ENCODE measurements at places on chromosomes 3 and 15. TPM values are rescaled to one million over a fixed set of nuclear protein-coding genes. Genes with fewer than 3 reads are reported as not detected.

DNA sequence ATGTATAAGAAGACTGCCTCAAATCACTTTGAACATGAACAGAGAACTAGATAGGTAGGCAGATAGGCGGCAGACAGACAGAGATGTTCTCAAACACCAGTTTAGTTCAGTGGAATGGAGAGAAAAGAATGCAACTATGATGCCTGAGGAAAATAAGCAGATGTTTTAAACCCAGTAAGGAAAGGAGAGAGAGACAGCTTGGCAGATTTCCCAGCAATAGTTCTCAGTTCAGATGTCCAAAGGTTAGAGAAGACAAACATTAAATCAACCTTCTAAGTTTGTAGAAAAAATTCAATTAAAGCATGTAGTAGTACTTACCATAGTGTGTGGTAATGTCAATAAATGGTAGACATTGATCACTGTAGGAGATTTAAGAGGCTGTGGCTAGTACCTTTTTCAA, 209.6 kb upstream of the PFN2 start:
- no peaks in the 10 kb centered on the region for H3K27me3 ChIP-seq
- no peak overlapping the region for H3K4me3 ChIP-seq
- DNase-seq: no peak
- peaks cover 4% of the 10 kb centered on the region for H3K4me1 ChIP-seq
- no peaks in the 10 kb centered on the region for H3K36me3 ChIP-seq

DNA sequence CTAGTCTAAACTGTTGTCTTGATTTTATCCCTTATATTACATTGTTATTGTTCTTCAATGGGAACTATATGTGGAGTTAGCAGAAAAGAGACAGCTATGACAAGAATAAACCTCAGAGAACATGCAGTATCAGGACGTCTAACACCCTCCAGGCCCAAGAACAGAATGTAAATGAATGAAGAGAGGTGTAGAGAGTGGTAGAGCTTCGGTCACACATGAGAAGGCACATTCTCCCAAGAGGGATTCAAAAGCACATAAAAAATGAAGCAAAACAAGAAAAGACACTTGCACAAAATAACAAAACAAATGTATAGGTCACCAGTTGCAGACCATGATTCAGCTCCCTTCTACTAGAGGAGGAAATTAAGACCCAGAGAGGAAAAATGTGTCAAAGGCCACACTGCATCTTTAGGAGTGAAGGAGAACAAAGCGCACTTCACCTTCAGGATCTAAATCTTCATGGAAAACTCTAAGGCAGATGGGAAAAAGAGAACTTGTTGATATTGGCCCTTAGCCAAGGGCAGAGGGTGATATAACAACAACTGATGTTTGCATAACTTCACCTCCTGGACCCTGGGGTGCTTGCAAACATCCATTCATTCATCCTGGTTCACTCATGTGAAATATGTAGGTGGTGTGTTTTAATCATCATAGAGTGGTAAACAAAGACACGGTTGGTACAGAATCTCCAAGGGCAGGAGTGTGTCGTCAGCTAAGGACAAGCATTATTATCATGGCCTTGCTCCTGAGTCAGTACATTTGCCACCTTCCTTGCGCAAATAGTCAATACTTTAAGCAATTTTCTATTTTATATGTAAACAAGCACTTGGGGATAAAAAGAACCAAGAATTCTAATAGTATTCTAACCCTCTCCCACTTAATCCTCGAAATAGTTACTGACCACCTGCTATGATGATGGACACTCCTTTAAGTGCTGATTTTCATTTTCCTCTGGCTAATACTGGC, 8.8 kb downstream of the NEK10 start:
- no peak overlapping the region for H3K27ac ChIP-seq
- H3K27me3 ChIP-seq: no peaks in the 10 kb centered on the region
- H3K4me1 ChIP-seq: no peaks in the 10 kb centered on the region
- DNase-seq: no peak
- no peaks in the 10 kb centered on the region for H3K36me3 ChIP-seq
- no peak overlapping the region for H3K4me3 ChIP-seq

- H3K36me3 ChIP-seq: no peaks in the 10 kb centered on the region
- no peak for DNase-seq
- H3K4me3 ChIP-seq: no peak overlapping the region
- peaks cover 7% of the 10 kb centered on the region for H3K4me1 ChIP-seq
Measured at GRCh38 chr3:148950806-148951205, 40.5 kb upstream of the GYG1 start.

DNA sequence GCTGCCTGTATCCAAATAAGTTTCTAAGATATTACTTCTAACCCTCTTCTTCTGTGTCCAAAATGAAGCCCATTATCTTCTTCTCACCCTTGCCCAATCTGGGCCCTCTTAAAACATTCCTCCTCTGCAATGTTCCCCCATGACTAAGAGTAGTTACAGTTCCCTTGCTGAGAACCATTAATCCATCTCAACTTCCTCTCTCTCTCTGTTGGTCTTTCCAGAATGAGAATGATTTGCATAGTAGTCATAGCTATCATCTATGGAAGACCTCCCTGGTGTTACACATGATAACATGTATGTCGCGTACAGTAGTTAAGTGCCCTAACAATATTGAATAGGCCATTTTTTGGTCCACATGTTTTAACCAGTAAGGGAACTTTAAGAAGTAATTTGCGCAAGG, 177.9 kb downstream of the ANXA2 start:
- H3K27ac ChIP-seq: no peak overlapping the region
- H3K36me3 ChIP-seq: no peaks in the 10 kb centered on the region
- DNase-seq: no peak
- H3K4me3 ChIP-seq: no peak overlapping the region
- H3K27me3 ChIP-seq: no peaks in the 10 kb centered on the region

GRCh38 chr15:79071901-79072300, 18.7 kb downstream of the RASGRF1 start:
- no peaks in the 10 kb centered on the region for H3K36me3 ChIP-seq
- no peak overlapping the region for H3K4me3 ChIP-seq
- no peak overlapping the region for H3K27ac ChIP-seq
- peaks cover 6% of the 10 kb centered on the region for H3K4me1 ChIP-seq
- no peaks in the 10 kb centered on the region for H3K27me3 ChIP-seq

GRCh38 chr3:105944721-105945120, 75.9 kb upstream of the CBLB start:
- H3K36me3 ChIP-seq: no peaks in the 10 kb centered on the region
- no peak for DNase-seq
- H3K4me3 ChIP-seq: no peak overlapping the region
- peaks cover 3% of the 10 kb centered on the region for H3K4me1 ChIP-seq
- H3K27me3 ChIP-seq: no peaks in the 10 kb centered on the region

- H3K27me3 ChIP-seq: no peaks in the 10 kb centered on the region
- DNase-seq: no peak
- no peak overlapping the region for H3K4me3 ChIP-seq
- peaks cover 3% of the 10 kb centered on the region for H3K36me3 ChIP-seq
- no peak overlapping the region for H3K27ac ChIP-seq
Measured at GRCh38 chr15:37053166-37053565, 47.2 kb downstream of the MEIS2 start.

- H3K4me3 ChIP-seq: no peak overlapping the region
- no peaks in the 10 kb centered on the region for H3K27me3 ChIP-seq
- DNase-seq: no peak
- no peaks in the 10 kb centered on the region for H3K36me3 ChIP-seq
- no peak overlapping the region for H3K27ac ChIP-seq
Measured at GRCh38 chr15:91237445-91237844, 137.4 kb downstream of the SV2B start.

- no peaks in the 10 kb centered on the region for H3K4me1 ChIP-seq
- no peaks in the 10 kb centered on the region for H3K27me3 ChIP-seq
- H3K27ac ChIP-seq: no peak overlapping the region
- H3K36me3 ChIP-seq: no peaks in the 10 kb centered on the region
- no peak for DNase-seq
Measured at GRCh38 chr15:40427188-40427587, 13.6 kb upstream of the BAHD1 start.

DNA sequence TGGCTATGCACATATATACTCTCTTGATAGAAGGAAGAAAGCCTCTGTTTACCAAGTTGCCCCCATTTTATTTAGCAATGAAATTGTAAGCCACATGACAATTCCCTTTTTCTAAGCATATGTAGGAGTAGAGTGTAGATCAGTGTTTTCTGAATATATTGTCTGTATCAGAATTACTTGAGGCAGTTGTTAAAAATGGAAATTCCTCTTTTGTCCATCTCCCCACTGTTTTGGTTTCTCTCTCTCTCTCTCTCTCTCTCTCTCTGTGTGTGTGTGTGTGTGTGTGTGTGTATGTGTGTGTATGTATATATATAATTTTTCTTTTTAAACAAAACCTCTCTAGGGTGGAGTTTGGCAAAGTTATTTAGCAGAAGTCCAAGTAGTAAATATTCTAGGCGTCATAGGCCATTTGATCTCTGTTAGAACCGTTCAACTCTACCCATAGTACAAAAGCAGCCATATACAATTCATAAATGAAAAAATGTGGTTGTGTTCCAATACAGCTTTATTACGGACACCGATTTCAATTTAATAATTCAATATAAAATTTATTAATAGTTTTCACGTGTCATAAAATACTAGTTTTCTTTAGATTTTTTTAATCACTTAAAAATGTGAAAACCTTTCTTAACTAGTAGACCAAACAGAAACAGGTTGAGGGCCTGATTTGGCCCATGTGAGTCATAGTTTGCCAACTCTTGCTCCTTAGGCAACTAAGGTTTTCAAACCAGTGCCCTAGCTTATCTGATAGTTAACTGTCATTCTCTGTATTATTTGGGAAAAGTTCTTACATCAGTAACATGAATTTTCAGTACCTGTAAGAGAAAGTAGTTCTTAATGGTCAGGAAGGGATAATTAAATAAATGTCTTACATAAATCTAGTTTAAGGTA, 39.8 kb downstream of the UBE2E1 start:
- H3K4me3 ChIP-seq: no peak overlapping the region
- no peaks in the 10 kb centered on the region for H3K27me3 ChIP-seq
- no peaks in the 10 kb centered on the region for H3K4me1 ChIP-seq
- no peak for DNase-seq
- H3K27ac ChIP-seq: no peak overlapping the region

GRCh38 chr3:134366928-134367811, 7.1 kb downstream of the AMOTL2 start:
- peak; percentile 68 for DNase-seq
- no peak overlapping the region for H3K4me3 ChIP-seq
- no peaks in the 10 kb centered on the region for H3K27me3 ChIP-seq
- H3K4me1 ChIP-seq: peaks cover 39% of the 10 kb centered on the region
- no peaks in the 10 kb centered on the region for H3K36me3 ChIP-seq
- H3K27ac ChIP-seq: peak overlapping the region; percentile 14

DNA sequence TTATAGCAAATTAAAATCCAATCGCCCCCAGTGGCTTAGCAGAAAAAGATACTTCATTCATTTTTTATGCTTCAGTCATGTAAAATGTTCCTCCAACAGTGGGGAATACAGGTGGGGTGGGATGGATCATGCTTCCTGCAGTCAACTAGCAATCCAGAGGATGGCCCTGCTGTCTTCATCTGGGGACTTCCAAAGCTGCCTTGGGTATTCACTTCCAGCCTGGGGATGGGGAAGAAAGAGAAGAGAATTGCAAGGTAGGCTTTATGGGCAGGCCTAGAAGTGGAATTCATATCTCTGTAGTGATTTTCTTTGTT, 354.8 kb upstream of the SLCO3A1 start:
- no peak overlapping the region for H3K27ac ChIP-seq
- DNase-seq: no peak
- H3K27me3 ChIP-seq: no peaks in the 10 kb centered on the region
- no peaks in the 10 kb centered on the region for H3K4me1 ChIP-seq

GRCh38 chr15:41523097-41523496, 9.5 kb upstream of the LTK start:
- no peak overlapping the region for H3K4me3 ChIP-seq
- H3K27me3 ChIP-seq: no peaks in the 10 kb centered on the region
- no peaks in the 10 kb centered on the region for H3K36me3 ChIP-seq
- no peak for DNase-seq
- no peak overlapping the region for H3K27ac ChIP-seq

- H3K4me3 ChIP-seq: no peak overlapping the region
- H3K4me1 ChIP-seq: peaks cover under 1% of the 10 kb centered on the region
- H3K27me3 ChIP-seq: no peaks in the 10 kb centered on the region
- no peak for DNase-seq
Measured at GRCh38 chr3:57793737-57794187, 37.7 kb downstream of the SLMAP start.

DNA sequence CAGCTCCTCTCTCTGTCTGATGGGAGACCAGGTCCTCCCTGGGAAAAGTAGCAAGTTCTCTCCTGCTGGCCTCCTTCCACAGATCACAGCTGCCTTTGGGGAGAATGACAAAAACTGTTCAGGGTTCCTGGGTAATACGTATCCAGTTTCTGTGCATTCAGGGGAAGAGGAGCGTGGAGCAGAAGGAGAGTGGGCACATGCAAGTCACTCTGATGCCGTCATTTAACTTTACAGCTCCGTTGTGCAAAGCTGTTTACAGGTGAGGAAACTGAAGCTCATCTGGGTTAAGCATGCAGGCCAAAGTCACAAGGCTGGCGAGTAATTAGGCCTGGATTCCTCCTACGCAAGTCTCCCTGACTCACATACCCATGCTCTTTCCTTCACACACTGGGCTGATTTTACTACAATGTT, 7.5 kb upstream of the TM4SF1 start:
- peak; percentile 72 for DNase-seq
- peak overlapping the region; percentile 53 for H3K27ac ChIP-seq
- H3K27me3 ChIP-seq: no peaks in the 10 kb centered on the region

GRCh38 chr3:59540241-59540640, 490.4 kb upstream of the CFAP20DC start:
- no peaks in the 10 kb centered on the region for H3K36me3 ChIP-seq
- no peak overlapping the region for H3K4me3 ChIP-seq
- no peaks in the 10 kb centered on the region for H3K27me3 ChIP-seq
- H3K27ac ChIP-seq: no peak overlapping the region

DNA sequence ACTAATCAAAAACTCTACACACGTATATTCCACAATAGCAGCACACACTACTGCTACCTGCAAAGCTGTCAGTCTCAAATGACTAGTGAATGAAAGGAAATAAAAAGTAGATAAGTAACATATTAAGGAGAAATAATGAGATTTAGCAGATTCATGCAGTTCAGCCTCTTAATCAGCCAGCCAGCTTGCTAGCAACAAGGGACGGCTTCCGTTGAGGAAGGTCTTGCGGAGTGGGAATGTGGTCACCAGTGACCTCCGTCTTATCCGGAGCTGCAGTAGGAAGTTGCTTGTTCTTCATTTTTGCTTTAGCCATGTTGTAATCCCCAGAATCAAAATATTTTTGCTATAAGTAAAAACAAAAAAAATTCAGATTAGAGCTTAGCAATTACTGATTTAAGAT, 17.1 kb downstream of the ARPP19 start:
- H3K36me3 ChIP-seq: no peaks in the 10 kb centered on the region
- peaks cover 5% of the 10 kb centered on the region for H3K4me1 ChIP-seq
- no peaks in the 10 kb centered on the region for H3K27me3 ChIP-seq
- no peak overlapping the region for H3K27ac ChIP-seq
- DNase-seq: no peak
- no peak overlapping the region for H3K4me3 ChIP-seq

TMEM40 gene
- 1.5 TPM for total RNA-seq

DPH3 gene
- 14.7 TPM for total RNA-seq

VEPH1 gene
- 3.0 TPM for total RNA-seq

BCL2A1 gene
- total RNA-seq: not detected
